ENCODE measurements at places on chromosomes 11 and 22. TPM values are rescaled to one million over a fixed set of nuclear protein-coding genes. Genes with fewer than 3 reads are reported as not detected.

DNA sequence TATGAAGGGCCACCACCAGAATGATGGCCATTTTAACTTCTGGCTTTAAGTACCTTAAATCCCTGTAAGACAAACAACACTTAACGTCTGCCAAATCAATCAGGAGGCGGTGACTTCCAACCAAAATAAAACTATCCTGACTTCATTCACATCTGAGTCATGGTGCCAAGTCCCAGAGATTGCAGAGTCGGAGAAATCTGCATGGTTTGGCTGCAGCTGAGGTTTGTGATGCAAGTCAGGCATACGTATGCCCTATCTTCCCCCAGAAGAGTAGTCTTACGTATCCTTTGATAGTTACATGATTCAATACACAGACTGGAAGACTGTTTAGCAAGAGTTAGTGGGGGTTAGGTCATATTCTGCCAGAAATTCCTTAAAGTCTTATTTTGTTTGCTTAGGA, 1.7 kb upstream of the GAB2 start:
- peak; percentile 86 for DNase-seq
- no peak overlapping the region for H3K4me3 ChIP-seq
- no peaks in the 10 kb centered on the region for H3K27me3 ChIP-seq

DNA sequence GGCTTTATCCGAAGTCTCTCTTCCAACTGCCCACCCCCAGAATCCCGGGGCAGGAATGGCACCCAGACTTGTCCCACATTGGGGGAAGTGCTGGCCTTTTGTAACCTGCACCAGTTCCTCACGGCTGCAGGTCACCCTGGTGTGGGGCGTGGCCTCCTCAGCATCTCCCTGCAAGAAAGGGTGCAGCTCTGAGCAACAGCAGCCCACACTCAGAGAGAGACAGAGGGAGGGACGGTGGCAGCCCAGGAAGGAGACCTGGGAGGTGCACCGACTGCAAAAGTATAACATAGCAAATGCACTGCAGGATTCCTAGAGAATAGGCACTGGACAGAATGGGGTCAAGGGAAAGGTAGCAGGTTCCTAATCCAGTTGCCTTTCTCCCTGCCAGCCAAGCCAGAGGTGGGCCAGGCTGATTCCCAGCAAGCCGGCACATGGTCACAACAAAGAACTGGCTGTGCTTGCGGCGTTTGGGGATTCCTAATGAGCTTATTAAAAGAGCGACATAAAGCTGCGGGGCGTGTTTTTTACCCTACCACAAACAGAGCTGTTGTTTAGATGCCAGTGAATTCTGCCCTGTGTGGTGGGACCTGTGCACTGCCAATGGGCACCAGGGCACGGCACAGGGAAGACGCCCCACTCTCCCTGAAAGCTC, 18.2 kb upstream of the IGSF9B start:
- no peak overlapping the region for H3K27ac ChIP-seq
- H3K27me3 ChIP-seq, result no peaks in the 10 kb centered on the region
- H3K4me3 ChIP-seq, result no peak overlapping the region
- no peaks in the 10 kb centered on the region for H3K36me3 ChIP-seq
- no peak for DNase-seq
- no peaks in the 10 kb centered on the region for H3K4me1 ChIP-seq

DNA sequence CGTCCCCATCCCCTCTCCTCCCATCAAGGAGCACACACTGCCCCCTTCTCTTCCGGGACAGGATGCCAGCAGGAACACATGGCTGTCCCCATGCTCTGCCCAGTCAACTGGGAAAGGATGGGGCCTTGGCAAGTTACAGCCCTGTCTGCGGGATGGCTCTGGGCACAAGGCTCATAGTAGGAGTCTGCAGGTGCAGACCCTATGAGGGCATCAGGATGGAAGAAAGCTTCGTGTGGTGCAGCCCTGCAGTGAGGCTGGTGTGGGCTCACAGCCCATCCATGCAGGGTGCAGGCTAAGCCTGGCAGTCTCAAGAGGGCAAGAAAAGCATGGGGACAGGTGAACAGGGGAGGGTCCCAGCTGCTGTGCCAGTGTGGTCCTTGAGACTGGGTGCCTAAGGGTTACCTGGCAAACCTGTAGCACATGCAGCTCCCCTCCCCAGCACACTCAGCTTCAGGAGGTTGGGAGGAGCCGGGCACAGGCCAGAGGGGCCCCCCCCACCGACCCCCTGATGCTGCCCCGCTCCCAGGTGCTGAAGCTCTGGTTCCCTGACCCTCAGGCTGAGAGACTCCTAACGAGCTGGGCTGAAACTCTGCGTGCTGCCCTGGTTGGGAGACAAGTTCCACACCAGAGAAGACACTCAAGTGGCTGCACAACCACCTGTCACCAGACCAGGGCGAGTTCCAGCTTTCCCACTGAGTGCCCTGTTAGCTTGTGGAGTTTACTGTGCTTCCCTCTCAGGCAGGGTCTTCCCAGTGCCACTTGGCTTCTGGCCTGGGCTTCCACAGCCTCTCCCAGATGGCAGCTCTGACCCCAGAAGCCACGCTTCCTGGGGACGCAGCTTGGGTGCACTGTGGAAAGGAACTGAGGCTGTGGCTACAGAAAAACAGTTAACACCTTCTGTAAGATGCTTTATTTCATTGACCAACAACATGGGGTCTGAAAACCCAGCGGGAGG, 3.3 kb upstream of the SCARF2 start:
- no peak for DNase-seq
- peaks cover 5% of the 10 kb centered on the region for H3K4me1 ChIP-seq
- H3K4me3 ChIP-seq, result no peak overlapping the region
- H3K27me3 ChIP-seq, result no peaks in the 10 kb centered on the region
- H3K27ac ChIP-seq, result peak overlapping the region; percentile 44
- H3K36me3 ChIP-seq, result no peaks in the 10 kb centered on the region

- H3K4me3 ChIP-seq, result no peak overlapping the region
- H3K4me1 ChIP-seq, result no peaks in the 10 kb centered on the region
- no peaks in the 10 kb centered on the region for H3K27me3 ChIP-seq
- H3K27ac ChIP-seq, result no peak overlapping the region
Observed at GRCh38 chr11:33575311-33575710, 125.3 kb downstream of the C11orf91 start.

GRCh38 chr11:44977493-44977984, 26.9 kb upstream of the TP53I11 start:
- H3K4me3 ChIP-seq, result no peak overlapping the region
- no peaks in the 10 kb centered on the region for H3K4me1 ChIP-seq
- no peak overlapping the region for H3K27ac ChIP-seq
- H3K36me3 ChIP-seq, result no peaks in the 10 kb centered on the region
- no peak for DNase-seq

DNA sequence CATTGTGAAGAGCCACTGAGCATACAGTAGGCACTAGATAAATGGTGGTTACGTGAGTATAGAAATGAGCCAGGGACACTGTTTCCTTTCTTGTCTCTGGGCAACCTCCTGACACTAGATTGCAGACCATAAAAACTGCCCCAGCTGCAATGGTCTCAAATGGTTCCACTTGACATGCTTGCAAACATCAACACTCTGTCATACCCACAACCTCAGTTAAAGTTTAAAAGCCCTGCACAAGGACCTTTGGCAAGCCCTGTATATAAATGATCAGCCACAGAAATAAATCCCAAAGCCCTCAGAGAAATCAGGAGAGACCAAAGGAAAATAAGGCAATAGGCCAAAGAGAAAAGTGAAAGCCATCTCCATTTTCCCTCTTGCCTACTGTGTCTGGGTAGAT, 20.7 kb downstream of the PLEKHA7 start:
- H3K4me1 ChIP-seq, result no peaks in the 10 kb centered on the region
- H3K4me3 ChIP-seq, result no peak overlapping the region
- H3K27me3 ChIP-seq, result no peaks in the 10 kb centered on the region
- no peak for DNase-seq

Gene GGTLC3
- total RNA-seq, result not detected

DNA sequence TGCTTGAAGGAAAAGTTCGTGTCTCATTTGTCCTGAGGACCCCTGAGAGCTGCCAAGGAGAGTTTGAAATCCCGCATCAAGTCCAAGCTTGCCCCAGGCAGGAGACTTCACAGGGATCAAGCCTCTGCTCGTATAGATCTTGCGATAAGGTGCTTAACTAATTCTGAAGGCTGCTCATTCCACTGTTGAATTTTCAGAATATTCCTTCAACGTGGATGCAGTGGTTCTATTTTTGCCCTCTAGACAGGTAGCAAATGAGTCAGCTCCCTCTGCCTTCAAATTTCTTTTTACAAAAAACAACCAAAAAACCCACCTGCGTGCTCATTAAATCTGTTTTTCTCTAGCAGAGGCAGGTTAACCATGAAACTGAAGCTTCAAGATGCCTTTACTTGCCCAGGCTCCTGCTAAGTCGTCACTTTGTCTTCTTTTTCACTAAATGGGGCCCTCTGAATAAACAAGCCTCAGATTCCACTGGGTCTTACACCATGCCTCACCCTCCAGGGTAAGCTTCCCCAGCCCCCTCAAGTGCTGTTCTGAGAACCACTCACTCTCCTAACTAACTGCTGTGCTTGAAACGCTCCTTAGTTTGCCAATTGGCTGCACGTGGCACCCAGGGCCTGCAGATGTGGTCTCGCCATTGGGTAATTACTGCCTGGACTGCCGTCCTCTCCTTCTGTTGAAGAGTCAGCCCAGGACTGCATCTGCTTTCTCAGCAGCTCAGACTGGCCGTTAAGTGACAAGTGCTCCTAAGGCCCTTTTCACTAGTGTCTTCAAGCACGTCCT, 105.0 kb downstream of the TRPC6 start:
- no peak for DNase-seq
- H3K27ac ChIP-seq, result no peak overlapping the region
- no peaks in the 10 kb centered on the region for H3K27me3 ChIP-seq
- H3K4me3 ChIP-seq, result no peak overlapping the region

- H3K27ac ChIP-seq, result no peak overlapping the region
- H3K4me3 ChIP-seq, result no peak overlapping the region
- DNase-seq, result no peak
- H3K4me1 ChIP-seq, result no peaks in the 10 kb centered on the region
- no peaks in the 10 kb centered on the region for H3K36me3 ChIP-seq
Observed at GRCh38 chr22:41847300-41847699, 14.4 kb downstream of the SREBF2 start.

- H3K36me3 ChIP-seq, result no peaks in the 10 kb centered on the region
- no peak overlapping the region for H3K27ac ChIP-seq
- no peaks in the 10 kb centered on the region for H3K27me3 ChIP-seq
- no peak overlapping the region for H3K4me3 ChIP-seq
Observed at GRCh38 chr11:69293087-69293486, 868 bp upstream of the MYEOV start.

Measured in uterus (tissue), 4 donors.